ENCODE measurements at places on chromosomes 16 and 17.
A peak's percentile ranks its signal among the peaks of the same experiment; 100 is the strongest.

DNA sequence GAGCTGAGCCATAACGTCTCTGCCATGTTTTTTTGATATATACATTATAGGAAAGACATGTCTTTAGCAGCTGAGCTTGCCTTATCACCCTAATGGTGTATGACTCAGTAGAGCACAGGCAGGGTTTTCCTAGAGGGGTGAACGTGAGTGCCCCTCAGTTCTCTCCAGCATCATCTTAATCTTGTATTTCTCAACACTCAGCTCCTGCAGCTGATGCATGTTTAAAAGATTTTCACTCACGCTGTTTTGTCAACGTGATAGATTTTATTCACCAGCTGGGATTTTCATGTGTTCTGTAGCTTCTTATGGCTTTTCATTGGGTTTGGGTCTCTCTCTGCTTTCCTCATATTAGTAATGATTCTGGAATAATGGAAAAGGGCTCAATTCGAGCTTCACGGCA lies 186.0 kb upstream of the PMFBP1 start:
- DNase-seq: no peak

DNA sequence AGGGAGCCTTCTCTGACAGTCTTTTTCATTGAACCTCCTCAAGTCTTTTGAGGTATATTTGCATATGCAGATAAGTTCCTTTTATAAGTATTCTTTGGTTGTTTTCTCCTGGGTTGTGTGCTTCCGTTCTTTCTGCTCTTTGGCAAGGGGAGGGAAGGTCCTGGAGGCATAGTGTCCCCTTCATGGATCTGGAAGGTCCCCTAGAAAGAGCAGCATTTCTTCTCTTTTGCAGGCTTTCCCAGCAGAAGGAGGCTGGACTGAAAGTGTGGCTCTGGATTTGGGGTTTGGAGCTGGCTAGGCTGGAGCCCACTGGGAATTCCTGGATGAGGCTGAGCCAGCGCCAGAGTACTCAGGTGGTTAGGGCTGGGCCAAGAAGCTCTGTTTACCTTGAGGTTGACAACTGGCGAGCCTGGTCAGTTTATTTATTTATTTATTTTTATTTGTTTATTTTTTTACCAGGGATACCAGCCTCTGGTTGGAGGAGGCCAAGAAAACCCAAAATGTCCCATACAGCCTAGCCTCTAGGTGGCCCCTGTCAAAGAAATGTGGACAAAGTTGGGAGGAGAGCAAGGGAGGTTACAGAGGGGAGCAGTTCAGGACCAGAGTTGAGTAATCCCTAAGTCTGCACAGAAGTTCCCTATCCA lies 5.4 kb upstream of the TOP2A start:
- no peak for DNase-seq

- DNase-seq: no peak
Observed at GRCh38 chr16:50270510-50271147, 4.3 kb downstream of the ADCY7 start.

GRCh38 chr17:11031787-11032186 lies 193.9 kb upstream of the PIRT start:
- no peak for DNase-seq

- no peak for DNase-seq
Observed at GRCh38 chr17:39100530-39100929, 50.9 kb downstream of the PLXDC1 start.

- DNase-seq: no peak
Observed at GRCh38 chr17:44310188-44310587, 1.8 kb downstream of the RUNDC3A start.

- no peak for DNase-seq
Observed at GRCh38 chr17:69714669-69715068, 300.2 kb downstream of the MAP2K6 start.

DNA sequence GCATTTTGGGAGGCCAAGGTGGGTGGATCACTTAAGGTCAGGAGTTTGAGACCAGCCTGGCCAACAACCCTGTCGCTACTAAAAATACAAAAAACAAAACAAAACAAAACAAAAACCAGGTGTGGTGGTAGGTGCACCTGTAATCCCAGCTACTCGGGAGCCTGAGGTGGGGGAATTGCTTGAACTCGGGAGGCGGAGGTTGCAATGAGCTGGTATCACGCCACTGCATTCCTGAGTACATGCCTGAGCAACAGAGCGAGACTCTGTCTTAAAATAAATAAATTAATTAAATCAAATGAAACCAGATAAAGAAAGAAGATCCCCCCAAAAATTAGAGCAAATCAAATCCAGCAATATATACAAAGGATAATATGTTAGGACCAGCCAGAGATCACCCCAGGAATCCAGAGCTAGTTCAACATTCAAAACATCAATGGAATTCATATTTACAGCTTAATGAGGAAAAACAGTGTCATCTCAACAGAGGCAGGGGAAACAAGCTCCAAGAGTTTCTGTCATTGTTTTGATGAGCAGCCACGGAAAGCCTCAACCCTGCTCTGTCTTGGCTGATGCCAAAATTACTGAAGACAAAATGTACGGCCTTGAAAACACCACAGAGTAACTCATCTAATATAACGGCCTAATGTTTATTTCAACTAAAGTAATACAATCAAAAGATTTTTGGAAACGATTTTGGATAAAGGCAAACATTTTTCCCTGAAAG lies 3.7 kb downstream of the PEMT start:
- DNase-seq: no peak

DNA sequence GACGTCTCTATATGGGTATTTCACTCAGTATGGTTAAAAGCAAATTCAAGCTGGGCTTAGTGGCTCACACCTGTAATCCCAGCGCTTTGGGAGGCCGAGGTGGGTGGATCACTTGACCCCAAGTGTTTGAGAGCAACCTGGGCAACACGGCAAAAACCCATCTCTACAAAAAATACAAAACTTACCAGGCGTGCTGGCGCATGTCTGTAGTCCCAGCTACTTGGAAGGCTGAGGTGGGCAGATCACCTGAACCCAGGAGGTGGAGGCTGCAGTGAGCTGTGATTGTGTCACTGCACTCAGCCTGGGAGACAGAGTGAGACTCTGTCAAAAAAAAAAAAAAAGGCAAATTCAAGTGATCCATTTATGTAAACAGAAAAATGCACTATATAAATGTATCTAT lies 1.3 kb upstream of the TNFRSF17 start:
- DNase-seq: no peak

GRCh38 chr17:4248504-4249277 lies 15.1 kb downstream of the ANKFY1 start:
- DNase-seq: no peak

GRCh38 chr17:77222356-77222755 lies 81.6 kb downstream of the SEC14L1 start:
- no peak for DNase-seq

GRCh38 chr17:11319894-11320293 lies 78.9 kb downstream of the SHISA6 start:
- DNase-seq: no peak

DNA sequence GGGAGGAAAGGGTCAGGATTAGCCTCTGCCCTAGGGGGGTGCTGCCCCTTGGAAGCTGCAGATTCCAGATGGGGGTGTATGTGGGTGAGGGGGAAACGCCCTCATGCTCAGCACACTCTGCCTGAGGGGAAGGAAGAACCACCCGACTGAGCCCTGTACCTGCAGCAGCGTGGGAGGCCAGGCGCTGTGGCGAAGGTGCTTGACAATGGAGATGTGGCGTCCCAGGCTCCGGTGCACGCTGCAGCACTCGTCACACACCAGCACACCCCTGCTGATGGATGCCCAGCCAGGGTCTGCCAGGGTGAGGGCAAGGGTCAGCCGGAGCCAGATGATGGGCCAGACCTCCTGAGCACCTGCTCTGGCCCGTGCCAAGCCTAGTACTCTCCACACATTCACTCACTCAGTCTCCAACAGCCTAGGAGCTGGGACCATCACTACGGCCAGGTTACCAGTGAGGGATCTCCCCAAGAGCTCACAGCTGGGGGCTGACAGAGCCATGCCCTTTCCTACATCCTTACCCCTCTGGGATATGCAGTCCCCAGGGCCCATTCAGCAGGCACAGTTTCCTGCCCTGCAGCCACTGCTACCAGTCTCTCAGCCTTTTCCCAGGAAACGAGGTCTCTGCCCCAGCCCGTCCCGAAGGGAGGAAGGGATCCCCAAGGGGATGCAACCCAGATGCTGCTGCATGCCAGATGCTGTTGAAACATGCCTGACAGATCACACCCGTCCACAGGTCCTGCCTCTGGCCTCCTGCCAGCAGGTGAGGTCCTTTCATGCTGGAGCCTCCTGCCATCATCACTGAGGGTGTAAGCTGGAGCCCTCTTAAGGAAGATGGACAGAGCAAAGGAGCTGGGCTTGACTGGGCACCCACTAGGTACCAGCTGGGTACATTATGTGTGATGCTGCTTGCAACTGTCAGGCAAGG lies 5.9 kb downstream of the GIT1 start:
- DNase-seq: no peak

DNA sequence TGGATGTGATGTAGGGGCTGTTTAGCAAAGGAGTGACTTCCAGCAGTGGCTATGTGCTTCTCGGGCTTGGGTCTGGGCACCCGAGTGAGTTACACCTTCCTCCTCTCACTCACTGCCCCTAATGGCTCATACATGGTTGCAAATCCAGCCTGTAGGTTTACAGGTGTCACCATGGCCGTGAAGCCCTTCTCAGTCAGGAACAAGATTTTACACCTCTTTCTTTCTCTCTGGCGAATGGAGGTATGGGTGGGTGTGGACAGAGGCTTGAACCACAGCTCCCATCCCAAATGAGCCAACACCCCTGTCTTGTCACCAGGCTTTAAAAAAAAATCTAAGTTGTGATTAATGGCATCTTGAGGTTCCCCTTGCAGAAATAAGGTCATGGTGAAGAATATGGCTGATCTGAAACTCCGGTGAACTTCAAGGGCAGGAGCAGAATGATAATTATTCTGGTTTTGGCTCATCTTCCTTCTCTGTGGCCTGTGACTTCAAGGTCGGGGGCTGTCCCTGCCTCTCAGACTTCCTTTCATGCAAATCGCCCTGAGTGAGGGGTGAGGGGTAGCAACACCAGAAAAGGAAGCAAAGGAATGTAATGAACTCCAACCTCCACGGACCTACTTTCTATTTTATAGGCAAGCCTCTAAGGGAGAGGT lies 331.2 kb downstream of the MAF start:
- peak; percentile 41 for DNase-seq

All from CD4-positive, alpha-beta T cell treated with Interleukin-15 for 1 hour (primary cell).